Skeletal muscle tissue (tissue), 5 donors: ENCODE measurements at places on chromosomes 2 and 18. TPM values are rescaled to one million over a fixed set of nuclear protein-coding genes. Genes with fewer than 3 reads are reported as not detected.

ALPG gene
- total RNA-seq: not detected

FASTKD2 gene
- 35.0 TPM for total RNA-seq

DAW1 gene
- not detected for total RNA-seq

CFAP221 gene
- 1.0 TPM for total RNA-seq

GREB1L gene
- 12.5 TPM for total RNA-seq

SCG2 gene
- not detected for total RNA-seq

FAM124B gene
- 12.5 TPM for total RNA-seq

C2orf66 gene
- total RNA-seq: not detected

GAL3ST2 gene
- not detected for total RNA-seq

CHRNG gene
- total RNA-seq: 35.5 TPM

SERPINB2 gene
- total RNA-seq: not detected

KANSL3 gene
- 23.5 TPM for total RNA-seq

M1AP gene
- not detected for total RNA-seq

LTBP1 gene
- 78.8 TPM for total RNA-seq

ARHGAP25 gene
- 4.7 TPM for total RNA-seq

PHOSPHO2 gene
- total RNA-seq: 3.7 TPM

MAB21L4 gene
- not detected for total RNA-seq

PLCL1 gene
- total RNA-seq: 12.5 TPM

MERTK gene
- total RNA-seq: 4.2 TPM

RGPD5 gene
- 11.5 TPM for total RNA-seq

GBX2 gene
- total RNA-seq: not detected

ANKRD29 gene
- 3.7 TPM for total RNA-seq

PDE6D gene
- total RNA-seq: 14.1 TPM

BMPR2 gene
- total RNA-seq: 24.0 TPM

ZBTB7C gene
- 2.6 TPM for total RNA-seq

COL4A4 gene
- under 0.01 TPM for total RNA-seq

CD302 gene
- 9.9 TPM for total RNA-seq

UGT1A6 gene
- 0.52 TPM for total RNA-seq

SLC16A14 gene
- total RNA-seq: 2.6 TPM

PMAIP1 gene
- total RNA-seq: 13.0 TPM

MALL gene
- total RNA-seq: 8.9 TPM

AQP12A gene
- not detected for total RNA-seq

DPP4 gene
- total RNA-seq: 24.0 TPM

MAP3K19 gene
- total RNA-seq: not detected

HOXD11 gene
- not detected for total RNA-seq

SLC23A3 gene
- 0.52 TPM for total RNA-seq

CENPA gene
- 2.6 TPM for total RNA-seq

ALLC gene
- total RNA-seq: not detected

TPRKB gene
- total RNA-seq: 18.8 TPM

ANKRD62 gene
- not detected for total RNA-seq

SERPINB12 gene
- total RNA-seq: not detected

ABCG8 gene
- total RNA-seq: under 0.01 TPM

CMPK2 gene
- 4.2 TPM for total RNA-seq

NRP2 gene
- total RNA-seq: 31.8 TPM
